ENCODE measurements at places on chromosomes 3 and 15. TPM values are rescaled to one million over a fixed set of nuclear protein-coding genes. Genes with fewer than 3 reads are reported as not detected.

CFAP100 gene
- not detected for polyA plus RNA-seq

CELF6 gene
- polyA plus RNA-seq: not detected

ALS2CL gene
- 7.0 TPM for polyA plus RNA-seq

NKTR gene
- polyA plus RNA-seq: 2.6 TPM

RTP4 gene
- polyA plus RNA-seq: 3.3 TPM

ARHGEF26 gene
- polyA plus RNA-seq: not detected

SLC28A2 gene
- polyA plus RNA-seq: not detected

LYZL4 gene
- not detected for polyA plus RNA-seq

SH2D7 gene
- not detected for polyA plus RNA-seq

BBS4 gene
- 4.1 TPM for polyA plus RNA-seq

FEZF2 gene
- polyA plus RNA-seq: not detected

GOLGA6L26 gene
- polyA plus RNA-seq: not detected

MUC13 gene
- polyA plus RNA-seq: not detected

GRCh38 chr3:186787642-186788481, 4.5 kb downstream of the EIF4A2 start:
- no peak for DNase-seq

DNA sequence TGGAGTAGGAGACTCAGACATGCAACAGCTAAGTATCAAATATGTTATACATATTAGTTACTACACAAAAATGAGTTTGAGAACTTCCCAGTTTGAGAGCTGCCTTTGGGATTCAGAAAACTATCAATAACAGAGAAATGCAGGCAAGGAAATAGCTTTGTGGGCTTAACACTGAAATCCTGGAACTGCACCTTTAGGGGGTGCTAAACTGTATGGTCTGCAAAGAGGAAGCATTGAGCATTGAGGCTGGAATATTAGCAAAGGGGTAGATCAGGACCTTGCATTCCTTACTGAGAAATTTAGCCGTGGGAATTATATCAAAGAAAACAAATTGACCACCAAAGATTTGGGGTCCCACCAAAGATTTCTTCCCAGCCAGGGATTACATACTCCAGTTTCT, 580.0 kb downstream of the ZNF385D start:
- no peak for DNase-seq

GRCh38 chr15:94174399-94174802, 57.0 kb upstream of the MCTP2 start:
- peak; percentile 97 for DNase-seq

DNA sequence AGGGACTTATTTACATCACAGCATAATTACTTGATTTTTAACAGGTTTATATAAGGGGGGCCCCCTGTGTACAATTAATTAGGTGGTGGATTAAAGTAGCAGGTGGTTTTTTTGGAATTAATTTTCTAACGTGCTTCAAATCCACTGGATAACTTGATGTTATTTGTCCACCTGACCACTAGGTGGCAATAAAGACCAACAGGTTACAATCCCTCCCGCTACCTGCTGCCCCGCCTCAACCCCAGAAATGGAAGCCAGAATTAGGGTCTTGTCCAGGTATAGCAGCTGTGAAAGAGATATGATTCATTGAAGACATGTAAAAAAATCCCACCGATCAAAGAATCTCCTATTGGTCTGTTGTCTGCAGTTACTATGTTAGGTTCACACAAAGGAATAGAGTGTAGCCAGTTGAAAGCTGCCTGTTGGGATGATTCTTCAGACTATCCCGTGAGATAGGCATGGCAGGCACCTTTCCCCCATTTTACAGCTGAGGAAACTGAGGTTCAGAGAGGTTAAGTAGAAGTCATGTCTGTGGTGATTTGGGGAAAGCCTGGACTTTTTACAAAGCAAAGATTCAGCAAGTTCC, 44.0 kb downstream of the MFSD1 start:
- no peak for DNase-seq

- no peak for DNase-seq
These were observed 219.5 kb downstream of the EPHB1 start for GRCh38 chr3:135014566-135014965.

- DNase-seq: no peak
These were observed 10.0 kb downstream of the IQSEC1 start for GRCh38 chr3:13063225-13063624.

DNA sequence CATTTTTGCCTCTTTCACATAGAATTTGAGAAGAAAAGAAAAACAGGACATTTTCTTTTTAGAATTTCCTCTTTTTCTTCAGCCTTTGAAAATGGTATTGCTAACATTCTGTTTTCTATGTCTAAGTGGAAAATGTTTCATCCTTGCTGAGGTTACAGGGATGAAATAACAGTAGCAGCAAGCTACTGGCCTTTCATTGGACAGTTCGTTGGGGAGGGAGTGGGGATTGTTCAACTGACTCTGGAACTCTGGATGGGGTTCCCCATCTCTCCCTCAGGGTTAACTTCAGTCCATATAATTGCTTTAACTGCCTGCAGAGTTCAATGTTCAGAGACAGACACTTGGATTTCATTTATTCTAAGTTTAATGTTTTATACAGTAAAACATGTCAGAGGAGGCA, 346.0 kb downstream of the NLGN1 start:
- no peak for DNase-seq

DNA sequence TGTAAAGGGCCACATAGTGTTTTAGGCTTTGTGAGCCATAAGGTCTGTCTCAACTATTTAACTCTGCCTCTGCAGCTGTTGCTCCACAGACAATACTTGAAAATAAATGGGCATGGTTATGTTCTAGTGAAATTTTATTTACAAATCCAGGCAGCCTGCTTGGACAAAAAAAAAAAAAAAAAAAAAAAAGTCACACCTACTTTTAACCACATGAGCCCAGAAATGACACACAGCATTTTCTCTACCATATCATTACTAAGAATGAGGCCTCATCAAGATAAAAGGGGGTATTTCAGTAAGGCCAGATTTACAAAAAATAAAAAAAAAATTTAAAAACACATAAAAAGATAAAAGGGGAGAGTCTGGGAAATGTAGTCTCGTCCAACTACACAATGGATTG, 1.7 kb upstream of the NGLY1 start:
- DNase-seq: no peak

- DNase-seq: no peak
These were observed 213.0 kb downstream of the MEIS2 start for GRCh38 chr15:36887214-36887961.

- DNase-seq: peak; percentile 33
These were observed 27.1 kb downstream of the CPN2 start for GRCh38 chr3:194323785-194324735.

DNA sequence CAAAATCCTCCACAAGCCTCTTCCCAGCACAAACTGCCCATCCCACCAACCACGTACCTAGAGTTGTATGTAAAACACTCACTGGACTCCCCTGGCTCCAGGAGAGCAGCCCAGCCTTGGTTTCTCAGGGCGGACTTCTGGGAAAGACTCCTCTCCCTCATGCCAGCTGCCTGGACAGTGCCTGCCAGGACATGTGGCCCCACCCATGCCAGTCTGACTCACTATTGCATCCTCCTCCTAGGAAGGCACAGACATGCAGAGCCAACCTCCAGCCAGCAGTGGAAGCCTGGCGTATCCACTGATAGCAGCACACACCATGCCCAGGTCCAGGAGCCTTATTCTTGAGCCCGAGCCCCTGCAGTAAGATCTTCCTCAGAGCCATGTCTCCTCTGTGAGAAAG, 8.6 kb downstream of the PKM start:
- peak; percentile 71 for DNase-seq

GRCh38 chr15:96079882-96080281, 250.6 kb upstream of the NR2F2 start:
- no peak for DNase-seq

DNA sequence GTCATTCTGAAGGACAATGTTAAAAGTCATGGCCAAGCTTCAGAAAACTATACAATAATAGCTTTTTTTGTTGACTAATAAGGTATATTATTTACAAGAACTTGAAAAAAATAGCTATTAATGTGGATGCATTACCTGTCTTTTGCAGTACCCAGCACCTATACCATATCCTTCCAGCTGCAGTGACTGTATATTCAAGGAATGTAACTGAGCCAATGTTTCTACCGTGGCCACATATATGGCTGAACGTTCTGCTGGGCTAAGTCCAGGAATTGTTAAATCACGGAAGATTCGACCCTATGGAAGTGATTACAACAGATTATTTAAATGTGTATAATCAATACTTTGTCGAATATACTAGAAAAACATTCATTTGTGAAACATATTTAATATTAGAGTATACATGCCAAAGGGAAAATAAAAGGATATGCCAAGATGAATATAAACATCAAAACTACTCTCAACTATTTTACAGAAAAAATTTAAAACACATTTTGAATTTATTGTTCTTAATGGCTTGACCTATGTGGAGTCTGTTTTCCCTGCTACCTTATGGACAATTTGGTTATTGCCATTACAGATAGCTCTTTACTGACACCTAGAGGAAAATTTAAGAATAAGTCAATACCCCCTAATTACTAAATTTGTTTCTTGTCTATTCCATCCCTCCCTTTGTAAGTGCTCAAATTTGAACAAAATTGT, 17.6 kb downstream of the ACAD11 start:
- DNase-seq: peak; percentile 45

DNA sequence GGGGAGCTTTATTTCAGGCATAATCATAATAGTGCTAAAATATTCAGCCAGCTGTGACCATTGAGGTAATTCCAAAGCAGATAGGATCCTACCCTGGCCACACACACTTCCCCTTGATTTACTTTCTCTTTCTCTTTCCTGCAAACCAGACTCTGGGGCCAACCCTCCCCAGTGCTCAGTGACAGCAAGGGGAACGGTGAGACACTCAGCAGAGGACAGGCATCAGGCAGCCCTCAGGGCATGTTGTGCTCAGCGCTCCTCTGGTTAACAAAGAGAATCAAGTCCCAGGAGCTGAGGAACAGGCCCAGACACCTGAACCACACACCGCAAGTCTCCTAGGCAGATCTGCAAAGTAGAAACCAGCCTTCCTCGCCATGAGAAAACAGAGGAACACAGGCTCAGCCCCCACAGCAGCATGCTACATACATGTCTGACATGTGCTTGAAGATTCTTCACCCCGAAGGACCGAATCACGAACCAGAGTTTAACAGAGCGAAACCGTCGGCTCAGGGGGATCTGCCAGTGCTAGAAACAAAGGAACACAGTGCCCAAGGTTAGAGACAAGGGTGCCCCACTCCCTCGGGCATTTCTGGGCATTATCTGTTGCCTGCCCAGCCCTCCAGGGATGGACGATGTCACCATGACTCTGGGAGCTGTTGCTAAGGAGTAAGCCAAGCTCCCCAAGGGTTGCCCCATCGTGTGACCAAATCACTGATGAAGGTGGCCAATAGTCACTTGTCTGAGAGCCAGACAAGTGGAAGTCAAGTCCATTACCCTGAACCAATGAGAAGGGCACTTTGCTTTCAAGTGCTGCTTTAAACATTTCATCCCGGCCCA, 17.5 kb downstream of the HDC start:
- DNase-seq: peak; percentile 52

DNA sequence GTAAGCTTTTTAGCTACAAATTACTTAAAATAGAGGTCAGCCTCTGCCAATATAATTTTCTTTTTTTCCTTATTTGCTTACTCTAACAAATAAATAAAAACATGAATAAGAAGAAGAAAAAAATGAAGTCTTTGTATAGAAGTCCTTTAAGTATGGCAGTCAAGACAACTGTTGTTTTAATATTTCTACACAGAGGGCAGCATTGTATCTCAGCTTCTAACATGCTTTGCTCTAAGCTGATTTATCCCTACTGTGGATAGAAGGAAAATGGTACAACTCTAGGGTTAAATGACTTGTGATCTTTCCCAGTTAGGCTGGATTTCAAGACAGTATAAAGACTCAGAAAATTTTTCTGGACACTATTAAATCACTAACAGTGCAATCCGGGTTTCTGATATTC, 104.3 kb upstream of the MEIS2 start:
- no peak for DNase-seq

- DNase-seq: no peak
These were observed 24.2 kb downstream of the DENND4A start for GRCh38 chr15:65767895-65768294.

GRCh38 chr15:63292771-63293170, 15.4 kb downstream of the APH1B start:
- peak; percentile 7 for DNase-seq

DNA sequence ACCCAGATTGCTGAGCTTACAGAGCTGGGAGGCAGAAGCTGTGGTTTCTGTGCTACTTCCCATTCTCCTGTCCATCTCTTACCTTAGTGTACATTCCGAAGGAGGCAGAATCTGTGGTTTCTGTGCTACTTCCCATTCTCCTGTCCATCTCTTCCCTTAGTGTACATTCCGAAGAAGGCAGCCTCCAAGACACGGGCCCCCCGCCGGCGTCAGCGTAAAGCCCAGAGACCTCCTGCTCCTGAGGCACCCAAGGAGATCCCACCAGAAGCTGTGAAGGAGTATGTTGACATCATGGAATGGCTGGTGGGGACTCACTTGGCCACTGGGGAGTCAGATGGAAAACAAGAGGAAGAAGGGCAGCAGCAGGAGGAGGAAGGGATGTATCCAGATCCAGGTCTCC, 11.2 kb downstream of the NUTM1 start:
- DNase-seq: no peak

- DNase-seq: no peak
These were observed 275.6 kb downstream of the RAP2B start for GRCh38 chr3:153437666-153438065.

- DNase-seq: no peak
These were observed 2.3 kb upstream of the MUC4 start for GRCh38 chr3:195813916-195814640.

GRCh38 chr15:45732662-45733061, 97.8 kb downstream of the SQOR start:
- no peak for DNase-seq

- DNase-seq: no peak
These were observed 179.8 kb downstream of the MEX3B start for GRCh38 chr15:81865850-81866537.

GRCh38 chr3:148998715-148999423, 7.5 kb downstream of the GYG1 start:
- DNase-seq: peak; percentile 62

DNA sequence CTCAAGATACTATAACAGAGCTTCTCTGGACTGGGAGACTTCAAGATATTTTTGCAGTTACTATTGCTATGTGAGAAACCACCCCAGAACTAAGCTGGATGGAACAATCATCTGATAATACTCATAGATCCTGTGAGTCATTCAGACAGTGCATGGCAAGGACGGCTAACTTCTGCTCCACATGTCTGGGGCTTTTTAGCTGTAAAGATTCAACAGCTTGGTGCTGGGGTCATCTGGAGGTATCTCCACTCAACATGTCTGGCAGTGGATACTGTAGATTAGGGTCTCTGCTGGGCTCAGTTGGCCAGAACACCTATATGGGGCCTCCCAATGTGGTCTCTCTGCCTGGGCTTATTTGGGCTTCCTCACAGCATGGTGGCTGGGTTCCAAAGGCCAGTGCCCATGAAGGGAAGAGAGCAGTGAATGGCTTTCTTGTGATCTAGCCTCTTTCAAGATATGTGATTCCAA, 117.3 kb upstream of the SLC7A14 start:
- DNase-seq: no peak

DNA sequence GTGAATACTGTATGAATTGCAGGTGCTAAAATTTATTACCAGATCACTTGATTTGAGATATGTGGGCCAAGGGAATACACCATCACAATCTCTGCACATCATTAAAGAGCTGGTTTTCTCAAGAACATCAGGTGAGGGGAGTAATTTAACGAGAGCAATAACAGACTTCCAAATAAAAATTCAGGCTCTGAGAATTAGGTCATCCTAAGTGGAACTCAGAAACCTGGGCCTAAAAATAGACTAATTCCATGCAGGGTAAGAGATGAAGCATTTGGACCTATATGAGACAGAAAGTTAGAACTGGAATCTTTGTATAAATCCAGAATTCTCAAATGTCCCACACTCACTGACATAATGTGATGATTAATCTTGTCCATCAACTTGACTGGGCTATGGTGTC, 331.1 kb downstream of the ZNF621 start:
- DNase-seq: no peak

Data from CD14-positive monocyte (primary cell).